ENCODE measurements at places on chromosomes 1 and 21. TPM values are rescaled to one million over a fixed set of nuclear protein-coding genes. Genes with fewer than 3 reads are reported as not detected.

DNA sequence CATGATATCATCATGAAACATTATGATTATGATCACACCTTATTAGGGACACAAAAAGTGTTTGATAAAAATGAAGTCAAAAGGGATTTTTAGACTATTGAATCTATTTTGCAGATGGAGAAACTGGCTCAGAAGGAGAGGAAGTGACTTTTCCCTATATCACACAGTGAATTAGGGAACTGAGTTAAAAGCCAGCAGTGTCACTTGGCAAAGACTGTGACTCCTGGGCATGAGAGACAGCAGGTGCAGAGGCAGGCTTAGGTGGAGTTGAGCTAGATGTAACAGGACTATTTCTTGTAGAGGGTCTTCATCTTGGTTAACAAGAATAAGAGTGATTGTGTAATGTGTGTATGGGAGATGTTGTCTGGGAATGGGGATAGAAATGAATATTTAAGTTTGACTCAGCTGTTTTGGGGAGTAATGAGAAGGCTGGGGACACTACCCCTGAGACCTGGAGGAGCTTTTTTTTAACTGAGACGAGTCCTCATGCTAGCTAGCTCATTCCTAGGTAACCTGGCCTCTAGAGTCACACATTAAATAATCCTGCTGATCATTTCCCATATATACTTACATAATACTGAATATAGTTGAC, 1.0 kb upstream of the CD84 start:
- no peaks in the 10 kb centered on the region for H3K4me1 ChIP-seq
- no peak overlapping the region for H3K27ac ChIP-seq
- H3K27me3 ChIP-seq = no peaks in the 10 kb centered on the region
- no peak overlapping the region for H3K4me3 ChIP-seq

GRCh38 chr21:33394260-33394659, 9.0 kb upstream of the IFNGR2 start:
- no peak overlapping the region for H3K27ac ChIP-seq
- DNase-seq = peak; percentile 21
- no peak overlapping the region for H3K4me3 ChIP-seq
- H3K4me1 ChIP-seq = no peaks in the 10 kb centered on the region

DNA sequence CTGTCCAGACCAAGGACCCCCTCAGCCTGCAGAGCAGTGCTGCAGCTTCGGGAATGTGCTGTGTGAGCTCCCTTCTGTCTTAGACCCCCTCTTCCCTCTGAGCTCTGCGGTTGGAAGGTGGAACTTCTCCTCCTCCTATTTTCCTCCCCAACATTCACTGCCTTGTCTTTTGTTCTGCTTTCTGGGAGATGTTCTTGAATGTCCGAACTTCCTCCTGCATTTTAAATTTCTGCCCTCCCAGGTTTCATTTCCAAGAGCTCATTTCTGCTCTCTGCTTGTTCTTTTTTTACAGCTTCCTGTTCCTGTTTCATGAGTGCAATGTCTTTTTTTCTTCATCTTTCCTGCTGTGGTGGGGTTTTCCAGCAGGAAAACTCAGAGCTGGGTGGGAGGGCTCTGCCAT, 29.3 kb downstream of the RRP1 start:
- H3K36me3 ChIP-seq = no peaks in the 10 kb centered on the region
- H3K4me3 ChIP-seq = no peak overlapping the region
- DNase-seq = no peak
- H3K27ac ChIP-seq = no peak overlapping the region
- H3K4me1 ChIP-seq = no peaks in the 10 kb centered on the region

DNA sequence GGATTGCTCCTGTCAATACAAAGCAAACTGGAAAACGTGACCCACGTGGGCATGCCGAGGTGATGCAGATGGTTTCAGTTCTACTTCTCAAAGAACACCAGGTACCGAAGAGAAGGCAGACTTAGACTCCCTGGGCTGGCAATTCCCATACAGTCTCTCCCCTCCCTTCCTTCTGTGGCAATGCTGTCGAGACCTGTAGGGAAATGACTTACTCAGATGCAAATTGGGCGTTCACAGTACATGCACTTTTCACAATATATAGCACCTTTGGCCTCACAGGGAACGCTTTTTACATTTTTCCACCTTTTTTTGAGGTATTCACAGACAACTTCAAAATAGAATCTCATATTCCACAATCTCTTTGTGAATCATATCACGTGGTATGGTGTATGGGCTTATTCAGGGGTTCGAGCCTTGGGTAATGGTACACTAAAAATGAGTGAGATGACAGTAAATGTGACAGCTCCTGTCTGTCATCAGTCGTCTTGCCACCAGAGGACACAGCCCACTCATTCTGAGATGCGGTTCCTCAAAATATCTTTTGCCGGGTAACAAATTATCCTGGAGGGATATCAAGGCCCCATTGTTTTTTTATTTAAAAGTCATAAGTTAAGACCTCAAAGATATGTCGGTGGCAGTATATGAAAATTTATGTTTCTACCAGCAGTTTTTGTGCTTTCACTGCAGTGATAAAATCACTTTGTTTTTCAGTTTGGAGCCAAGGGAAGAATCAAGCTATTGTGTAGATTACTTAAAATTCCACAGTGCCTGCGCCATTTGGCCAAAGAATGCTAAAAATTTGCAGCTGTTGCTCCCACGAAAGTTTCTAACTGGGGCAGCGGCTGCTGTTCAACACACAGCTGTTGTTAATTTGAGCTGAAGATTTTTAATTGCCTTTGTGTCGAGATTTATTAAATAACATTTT, 168.4 kb downstream of the ZZZ3 start:
- H3K4me3 ChIP-seq = no peak overlapping the region
- peaks cover 12% of the 10 kb centered on the region for H3K4me1 ChIP-seq
- H3K27ac ChIP-seq = no peak overlapping the region
- no peaks in the 10 kb centered on the region for H3K36me3 ChIP-seq
- peak; percentile 42 for DNase-seq
- H3K27me3 ChIP-seq = no peaks in the 10 kb centered on the region

PEAR1 gene
- polyA plus RNA-seq = 10.5 TPM

ZNF683 gene
- 87.5 TPM for polyA plus RNA-seq

OXCT2 gene
- 78.8 TPM for polyA plus RNA-seq

CFHR5 gene
- 0.11 TPM for polyA plus RNA-seq

All from testis (tissue), 5 donors.